ENCODE measurements at places on chromosomes 16 and 17. TPM values are rescaled to one million over a fixed set of nuclear protein-coding genes. Genes with fewer than 3 reads are reported as not detected.

KRT33B gene
- 0.47 TPM for total RNA-seq

ADGRG3 gene
- total RNA-seq, result not detected

LDHD gene
- total RNA-seq, result 0.53 TPM

ITGA2B gene
- total RNA-seq, result 0.23 TPM

GJD3 gene
- not detected for total RNA-seq

KRT17 gene
- total RNA-seq, result 10,873 TPM

ADAD2 gene
- not detected for total RNA-seq

KCNH6 gene
- not detected for total RNA-seq

MEIOB gene
- total RNA-seq, result 0.08 TPM

TCF25 gene
- 127 TPM for total RNA-seq

RMI2 gene
- 11.7 TPM for total RNA-seq

ABCA9 gene
- total RNA-seq, result 0.15 TPM

CDK3 gene
- total RNA-seq, result 1.3 TPM

TEX19 gene
- not detected for total RNA-seq

PRMT7 gene
- total RNA-seq, result 17.3 TPM

ENO3 gene
- 0.86 TPM for total RNA-seq

CDYL2 gene
- total RNA-seq, result 2.4 TPM

PRKCB gene
- total RNA-seq, result not detected

COX10 gene
- total RNA-seq, result 24.7 TPM

DNAH9 gene
- 1.3 TPM for total RNA-seq

DYNLRB2 gene
- total RNA-seq, result not detected

PTX4 gene
- not detected for total RNA-seq

ZSCAN10 gene
- not detected for total RNA-seq
